ENCODE measurements at places on chromosomes 11 and 22.
A peak's percentile ranks its signal among the peaks of the same experiment; 100 is the strongest.

GRCh38 chr22:27919942-27920755 lies 1.1 kb upstream of the PITPNB start:
- peak; percentile 72 for DNase-seq

DNA sequence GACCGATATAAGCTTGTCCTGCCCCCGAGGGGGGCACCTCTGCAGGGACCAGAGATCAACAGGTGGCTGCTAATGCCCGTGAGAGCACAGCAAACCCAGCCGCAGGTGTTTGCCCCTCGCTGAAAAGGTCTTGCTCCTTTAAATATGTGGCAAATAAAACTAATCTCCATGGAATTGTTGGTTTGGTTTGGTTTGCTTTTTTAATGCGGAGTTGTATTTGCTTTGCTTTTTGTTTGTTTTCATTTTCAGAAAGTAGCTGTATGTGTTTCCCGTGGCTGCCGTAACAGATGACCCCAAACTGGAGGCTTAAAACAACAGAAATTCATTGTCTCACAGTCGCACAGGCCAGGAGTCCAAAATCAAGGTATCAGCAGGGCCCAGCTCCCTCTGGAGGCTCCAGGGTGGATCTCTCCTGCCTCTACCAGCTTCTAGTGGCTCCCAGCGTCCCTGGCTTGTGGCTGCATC lies 93.0 kb downstream of the CELSR1 start:
- DNase-seq: no peak

DNA sequence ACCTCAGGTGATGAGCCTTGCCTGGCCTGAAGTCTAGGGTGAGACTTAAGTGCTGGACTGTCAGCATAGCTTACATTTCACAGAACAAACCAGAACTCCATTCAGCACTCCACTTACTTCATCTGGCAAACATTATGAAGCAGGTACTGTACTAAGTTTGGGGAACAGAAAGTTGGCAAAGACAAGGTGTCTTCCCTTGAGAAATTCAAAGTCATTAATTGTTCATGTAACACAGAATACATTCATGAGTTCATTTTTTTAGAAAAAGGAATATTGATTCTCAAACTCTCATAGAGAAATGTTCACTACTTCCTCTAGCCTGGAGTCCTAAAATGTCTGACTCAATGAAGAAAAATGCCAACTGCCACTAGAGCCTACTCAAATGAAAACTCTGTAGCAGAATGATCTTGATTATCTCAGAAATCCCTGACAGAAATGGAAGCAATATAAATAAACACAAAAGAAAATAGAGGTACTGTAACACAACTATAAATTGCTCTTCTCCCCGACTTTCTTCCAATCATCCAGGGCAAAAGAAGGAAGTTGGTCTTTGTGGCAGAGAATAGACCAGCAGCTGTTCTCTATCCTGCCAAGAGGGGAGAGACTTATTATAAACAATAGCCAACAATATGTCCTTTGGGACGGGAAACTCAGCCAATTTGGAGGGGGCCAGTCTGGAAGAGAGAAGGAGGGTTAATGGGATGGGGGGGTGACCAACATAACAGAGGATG lies 129.2 kb upstream of the MTMR2 start:
- DNase-seq: peak; percentile 64

- DNase-seq: peak; percentile 53
These were observed 6.2 kb upstream of the IGSF22 start for GRCh38 chr11:18731949-18732821.
